ENCODE measurements at places on chromosomes 2 and 18.
A peak's percentile ranks its signal among the peaks of the same experiment; 100 is the strongest.

GRCh38 chr2:188598551-188598950, 306.9 kb downstream of the GULP1 start:
- H3K27ac ChIP-seq, result no peak overlapping the region
- no peaks in the 10 kb centered on the region for H3K36me3 ChIP-seq
- no peak for DNase-seq
- H3K4me3 ChIP-seq, result no peak overlapping the region
- H3K27me3 ChIP-seq, result no peaks in the 10 kb centered on the region

- no peak overlapping the region for H3K27ac ChIP-seq
- no peak overlapping the region for H3K4me3 ChIP-seq
- H3K27me3 ChIP-seq, result no peaks in the 10 kb centered on the region
- no peak for DNase-seq
- H3K4me1 ChIP-seq, result no peaks in the 10 kb centered on the region
- peaks cover 10% of the 10 kb centered on the region for H3K36me3 ChIP-seq
Observed at GRCh38 chr2:8841932-8842331, 4.5 kb upstream of the KIDINS220 start.

DNA sequence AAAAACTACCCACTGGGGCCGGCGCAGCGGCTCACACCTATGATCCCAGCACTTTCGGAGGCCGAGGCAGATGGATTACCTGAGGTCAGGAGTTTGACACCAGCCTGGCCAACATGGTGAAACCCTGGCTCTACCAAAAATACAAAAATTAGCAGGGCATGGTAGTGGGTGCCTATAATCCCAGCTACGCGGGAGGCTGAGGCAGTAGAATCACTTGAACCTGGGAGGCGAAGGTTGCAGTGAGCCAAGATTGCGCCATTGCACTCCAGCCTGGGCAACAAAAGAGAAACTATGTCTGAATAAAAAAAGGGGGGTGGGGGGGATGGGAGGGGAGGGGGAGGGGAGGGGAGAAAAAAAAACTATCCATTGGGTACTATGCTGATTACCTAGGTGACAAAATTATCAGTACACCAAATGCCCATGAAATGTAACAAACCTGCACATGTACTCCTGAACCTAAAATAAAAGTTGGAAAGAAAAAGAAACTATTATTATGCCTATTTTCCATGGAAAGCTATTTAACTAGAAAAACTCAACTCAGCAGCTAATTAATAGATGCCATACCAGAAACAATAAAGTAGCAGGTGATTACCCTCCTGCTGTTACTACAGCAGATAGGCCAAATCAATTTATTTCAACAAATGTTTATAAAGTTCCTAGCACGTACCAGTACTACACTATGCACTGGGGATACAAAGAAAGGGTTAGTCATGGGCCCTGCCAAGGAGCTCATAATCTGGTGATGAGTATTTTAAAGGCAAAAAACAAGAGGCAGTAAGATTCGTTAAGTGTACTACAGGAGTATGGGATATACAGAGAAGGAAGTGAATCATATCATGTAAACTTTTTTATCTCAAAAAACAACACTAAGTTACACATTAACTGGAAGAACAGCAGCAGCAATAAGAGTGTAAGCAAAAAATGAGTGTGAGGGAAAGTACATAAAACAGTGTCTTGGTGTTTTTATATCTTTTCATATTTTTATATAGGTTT, 112.8 kb upstream of the SLC39A10 start:
- H3K27ac ChIP-seq, result no peak overlapping the region
- DNase-seq, result no peak
- no peak overlapping the region for H3K4me3 ChIP-seq

DNA sequence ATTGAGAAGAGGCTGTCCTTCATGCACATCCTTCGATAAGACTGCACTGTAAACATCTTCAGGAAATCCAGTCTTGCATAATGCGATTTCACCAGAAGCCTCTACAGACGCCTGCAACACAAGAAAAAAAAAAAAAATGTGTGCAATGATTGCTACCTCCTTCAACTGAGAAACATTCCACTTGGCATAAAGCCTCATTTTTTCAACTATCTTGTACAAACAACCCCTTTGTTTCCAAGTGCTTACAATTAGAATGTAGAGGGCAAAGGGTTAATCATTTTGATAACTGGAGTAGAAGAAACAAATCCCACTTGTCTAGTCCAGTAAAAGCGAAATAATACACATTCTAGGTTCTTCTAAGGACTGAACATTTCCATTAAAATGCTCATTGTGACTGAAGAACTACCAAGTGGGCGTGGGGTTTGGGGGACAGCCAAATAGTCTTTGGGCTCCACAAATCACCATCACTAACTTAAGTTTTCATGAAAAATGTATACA, 29.2 kb downstream of the CDH2 start:
- H3K36me3 ChIP-seq, result no peaks in the 10 kb centered on the region
- H3K4me3 ChIP-seq, result no peak overlapping the region
- no peak for DNase-seq

DNA sequence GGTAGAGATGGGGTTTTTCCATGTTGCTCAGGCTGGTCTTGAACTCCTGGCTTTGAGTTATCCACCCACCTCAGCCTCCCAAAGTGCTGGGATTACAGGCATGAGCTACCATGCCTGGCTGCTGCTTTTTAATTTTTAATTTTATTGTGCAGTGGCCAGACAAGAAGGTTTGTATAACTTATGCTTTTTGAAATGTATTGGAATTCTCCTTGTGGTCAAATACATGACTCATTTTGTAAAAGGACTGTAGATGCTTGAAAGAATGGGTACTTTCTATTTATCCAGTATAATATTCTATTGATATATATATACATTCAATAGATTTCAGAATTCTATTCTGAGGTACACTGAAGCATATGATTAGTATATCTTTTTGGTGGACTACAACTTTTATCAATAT, 82.6 kb upstream of the ST3GAL5 start:
- no peak overlapping the region for H3K27ac ChIP-seq
- no peak overlapping the region for H3K4me3 ChIP-seq
- no peaks in the 10 kb centered on the region for H3K36me3 ChIP-seq
- DNase-seq, result no peak
- no peaks in the 10 kb centered on the region for H3K27me3 ChIP-seq

DNA sequence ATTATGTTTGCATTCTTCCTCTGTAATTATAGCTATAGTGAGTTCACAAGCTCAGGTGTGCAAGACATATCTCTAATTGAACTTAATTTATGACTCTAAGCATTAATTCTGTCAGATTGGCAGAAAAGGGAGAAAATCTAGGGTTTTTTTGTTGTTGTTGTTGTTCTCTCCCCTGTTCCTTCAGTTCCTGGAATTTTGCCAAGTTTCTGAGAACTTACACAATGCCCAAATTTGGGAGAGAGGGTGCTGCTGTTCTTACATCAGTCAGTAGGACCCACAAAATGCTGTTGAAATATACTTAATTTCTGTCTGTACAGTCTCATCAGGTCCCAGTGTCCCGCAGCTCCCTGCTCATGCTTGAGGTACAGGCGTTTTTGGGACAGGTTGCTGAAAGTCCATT, 221.8 kb upstream of the RBMS1 start:
- H3K4me1 ChIP-seq, result no peaks in the 10 kb centered on the region
- DNase-seq, result no peak
- H3K27me3 ChIP-seq, result no peaks in the 10 kb centered on the region
- no peak overlapping the region for H3K27ac ChIP-seq

GRCh38 chr18:38932752-38933151, 1367.2 kb upstream of the CELF4 start:
- no peaks in the 10 kb centered on the region for H3K27me3 ChIP-seq
- H3K36me3 ChIP-seq, result no peaks in the 10 kb centered on the region
- H3K4me3 ChIP-seq, result no peak overlapping the region
- no peaks in the 10 kb centered on the region for H3K4me1 ChIP-seq
- H3K27ac ChIP-seq, result no peak overlapping the region

- H3K27me3 ChIP-seq, result peaks cover 3% of the 10 kb centered on the region
- no peak overlapping the region for H3K27ac ChIP-seq
- peaks cover 8% of the 10 kb centered on the region for H3K4me1 ChIP-seq
- H3K4me3 ChIP-seq, result no peak overlapping the region
- no peaks in the 10 kb centered on the region for H3K36me3 ChIP-seq
Observed at GRCh38 chr2:96952976-96953610, 33.3 kb downstream of the FAM178B start.

- H3K4me3 ChIP-seq, result no peak overlapping the region
- no peak overlapping the region for H3K27ac ChIP-seq
- H3K36me3 ChIP-seq, result peaks cover 6% of the 10 kb centered on the region
- H3K4me1 ChIP-seq, result no peaks in the 10 kb centered on the region
Observed at GRCh38 chr2:71700658-71701397, 247.5 kb downstream of the DYSF start.

DNA sequence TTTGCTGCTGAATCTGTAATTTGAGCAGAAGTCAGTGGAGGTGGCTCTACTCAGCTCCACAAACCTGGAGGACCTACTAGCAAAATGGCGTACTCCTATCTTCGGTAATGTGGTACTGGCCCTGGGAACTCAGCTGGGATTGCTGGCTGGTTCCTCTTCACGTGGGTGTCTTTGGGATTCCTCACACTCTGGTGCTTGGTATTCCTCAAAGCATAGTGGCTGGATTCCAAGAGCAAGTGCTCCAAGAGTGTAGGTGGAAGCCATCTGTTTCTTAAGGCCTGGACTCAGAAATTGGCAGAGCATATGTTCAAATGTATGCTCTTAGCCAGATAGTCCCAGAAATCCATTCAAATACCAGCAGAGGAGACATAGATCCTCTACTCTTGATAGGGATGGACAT, 281.9 kb upstream of the CDH7 start:
- no peaks in the 10 kb centered on the region for H3K36me3 ChIP-seq
- no peak overlapping the region for H3K27ac ChIP-seq
- DNase-seq, result no peak
- no peaks in the 10 kb centered on the region for H3K27me3 ChIP-seq
- no peak overlapping the region for H3K4me3 ChIP-seq
- peaks cover 7% of the 10 kb centered on the region for H3K4me1 ChIP-seq

DNA sequence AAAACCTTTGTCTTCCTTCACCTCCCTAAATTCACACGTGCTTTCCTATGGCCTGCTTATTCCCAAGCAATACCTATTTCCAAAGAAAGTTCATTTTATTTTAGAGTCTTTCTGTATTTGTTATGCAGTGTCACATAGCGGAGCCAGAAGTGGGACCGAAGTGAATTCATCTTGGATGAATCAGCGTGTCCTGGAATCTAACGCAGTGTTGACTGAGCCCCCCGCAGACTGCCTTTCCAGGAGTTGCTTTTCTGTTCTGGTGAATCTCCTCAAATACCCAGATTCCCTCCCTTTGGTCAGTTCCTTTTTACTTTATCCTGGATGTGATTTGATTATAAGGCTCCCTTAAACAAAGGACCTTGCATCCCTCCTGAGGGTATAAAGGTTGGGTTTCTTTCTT, 10.8 kb downstream of the ALPP start:
- H3K4me3 ChIP-seq, result peak overlapping the region; percentile 67
- H3K27ac ChIP-seq, result no peak overlapping the region
- no peak for DNase-seq
- H3K36me3 ChIP-seq, result peaks cover 10% of the 10 kb centered on the region
- H3K27me3 ChIP-seq, result peaks cover 30% of the 10 kb centered on the region

DNA sequence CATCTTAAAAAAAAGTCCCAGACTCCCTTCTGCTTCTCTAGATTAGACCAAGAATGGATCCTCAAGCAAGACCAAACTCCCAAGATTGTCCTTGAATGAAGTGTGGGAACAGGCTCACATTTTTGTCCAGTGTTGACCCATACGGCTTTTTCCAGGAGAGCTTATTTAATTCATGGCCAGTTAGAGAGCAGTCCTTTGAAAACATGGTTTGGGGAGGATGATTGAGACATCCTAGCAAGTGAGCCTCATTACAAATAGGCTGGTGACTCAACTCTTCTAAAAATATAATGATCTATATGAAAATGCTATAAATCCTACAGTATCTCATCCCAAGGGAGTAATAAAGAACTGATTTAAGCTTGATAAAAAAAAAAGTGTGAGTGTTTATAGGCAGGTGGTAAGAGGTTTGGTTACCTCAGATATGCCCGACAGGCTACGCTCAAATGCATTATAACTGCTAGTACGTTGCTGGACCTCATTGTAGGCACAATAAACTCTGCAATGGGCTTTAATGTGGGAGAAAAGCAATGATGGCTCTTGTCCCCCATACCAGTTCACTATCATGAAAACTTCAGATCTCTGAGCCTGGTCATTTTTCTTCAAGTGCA, 17.0 kb downstream of the ANKRD29 start:
- H3K36me3 ChIP-seq, result peaks cover 4% of the 10 kb centered on the region
- H3K4me3 ChIP-seq, result no peak overlapping the region
- peaks cover 1% of the 10 kb centered on the region for H3K27me3 ChIP-seq
- no peak overlapping the region for H3K27ac ChIP-seq
- peaks cover 2% of the 10 kb centered on the region for H3K4me1 ChIP-seq
- no peak for DNase-seq

- no peak overlapping the region for H3K4me3 ChIP-seq
- H3K4me1 ChIP-seq, result peaks cover 23% of the 10 kb centered on the region
- H3K36me3 ChIP-seq, result peaks cover 5% of the 10 kb centered on the region
- no peak for DNase-seq
- H3K27me3 ChIP-seq, result no peaks in the 10 kb centered on the region
- H3K27ac ChIP-seq, result peak overlapping the region; percentile 59
Observed at GRCh38 chr2:235745597-235745996, 251.8 kb downstream of the AGAP1 start.

All from glutamatergic neuron (in vitro differentiated cells).